ENCODE measurements at places on chromosomes 3 and 15. TPM values are rescaled to one million over a fixed set of nuclear protein-coding genes. Genes with fewer than 3 reads are reported as not detected.

A4GNT gene
- total RNA-seq: not detected

GRCh38 chr15:94834000-94834399 is 602.6 kb downstream of the MCTP2 start:
- H3K4me3 ChIP-seq: no peak overlapping the region
- no peak for DNase-seq
- H3K27me3 ChIP-seq: no peaks in the 10 kb centered on the region

DNA sequence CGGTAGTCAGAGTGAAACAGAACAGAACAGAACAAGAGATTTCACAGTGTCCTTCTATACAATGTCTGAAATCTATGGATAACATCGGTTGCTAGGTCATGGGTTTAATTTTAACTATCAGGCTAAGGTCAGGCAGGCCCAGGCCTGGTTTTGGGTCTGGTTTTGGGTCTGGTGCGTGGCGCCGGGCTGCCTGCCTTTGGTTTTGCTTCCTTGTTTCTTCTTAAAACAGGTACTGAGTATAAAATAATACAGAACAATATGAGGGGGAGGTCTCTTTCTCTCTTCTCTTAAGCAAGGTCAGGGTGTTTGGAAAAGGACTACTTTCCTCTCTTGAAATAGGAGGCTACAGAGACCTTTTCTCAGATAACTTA is 1.4 kb downstream of the AEN start:
- H3K27ac ChIP-seq: peak overlapping the region; percentile 91
- no peaks in the 10 kb centered on the region for H3K27me3 ChIP-seq
- H3K4me3 ChIP-seq: peak overlapping the region; percentile 94
- peaks cover 50% of the 10 kb centered on the region for H3K36me3 ChIP-seq
- peaks cover 53% of the 10 kb centered on the region for H3K4me1 ChIP-seq

COX5A gene
- total RNA-seq: 317 TPM

DNA sequence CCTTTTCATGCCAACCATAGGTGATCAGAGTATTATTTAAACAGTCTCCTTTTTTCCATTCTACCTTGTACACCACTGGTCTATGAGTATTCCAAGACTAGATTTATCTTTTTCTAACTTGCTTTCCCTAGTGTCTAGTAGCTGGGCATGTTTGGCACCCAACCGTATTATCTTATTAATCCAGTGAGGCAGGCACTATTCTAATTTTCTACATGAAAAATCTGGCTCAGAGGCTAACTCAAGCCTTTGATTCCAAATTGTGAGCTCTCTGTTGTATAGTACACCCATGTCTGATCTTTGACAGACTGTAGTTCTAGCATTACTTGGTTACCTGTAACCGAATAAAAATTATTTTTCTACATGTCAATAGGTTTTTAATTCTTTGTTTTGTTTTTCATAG is 76.7 kb upstream of the PLXND1 start:
- H3K27ac ChIP-seq: no peak overlapping the region
- H3K36me3 ChIP-seq: no peaks in the 10 kb centered on the region
- H3K4me3 ChIP-seq: no peak overlapping the region
- no peaks in the 10 kb centered on the region for H3K4me1 ChIP-seq

DNA sequence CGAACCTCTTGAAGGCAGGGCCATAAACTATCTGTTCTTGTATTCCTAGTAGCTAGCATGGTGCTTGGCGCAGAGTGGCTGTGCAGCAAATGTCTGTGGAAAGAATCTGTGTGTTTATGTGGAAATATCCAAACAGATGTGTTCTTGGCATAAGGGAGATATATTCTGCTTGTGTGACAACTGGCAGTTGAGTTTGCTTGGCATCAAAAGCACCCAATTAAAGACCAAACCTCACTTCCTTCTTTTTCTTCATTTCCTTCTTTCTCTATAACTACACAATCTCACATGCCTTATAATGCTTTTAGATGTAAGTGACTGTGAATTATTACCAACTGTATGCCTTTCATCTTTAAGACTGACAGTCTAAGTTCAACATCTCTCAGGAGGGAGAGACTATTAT is 296.5 kb downstream of the SLC9A9 start:
- H3K36me3 ChIP-seq: peaks cover 11% of the 10 kb centered on the region
- H3K4me3 ChIP-seq: no peak overlapping the region
- DNase-seq: no peak
- no peaks in the 10 kb centered on the region for H3K27me3 ChIP-seq
- no peaks in the 10 kb centered on the region for H3K4me1 ChIP-seq
- H3K27ac ChIP-seq: no peak overlapping the region

DNA sequence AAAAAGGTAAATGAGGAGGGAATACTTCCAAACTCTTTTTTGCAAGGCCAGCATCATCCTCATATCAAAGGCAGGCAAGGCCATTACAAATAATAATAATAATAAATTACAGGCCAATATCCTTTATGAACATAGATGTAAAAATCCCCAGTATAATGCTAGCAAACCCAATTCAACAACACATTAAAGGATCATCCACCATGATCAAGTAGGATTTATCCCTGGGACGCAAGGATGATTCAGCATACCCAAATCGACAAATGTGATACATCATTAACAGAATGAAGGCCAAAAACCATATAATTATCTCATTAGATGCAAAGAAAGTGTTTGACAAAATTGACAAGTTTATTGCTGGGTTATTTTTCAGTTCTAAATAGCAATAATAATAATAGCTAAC is 53.6 kb downstream of the GHSR start:
- no peaks in the 10 kb centered on the region for H3K4me1 ChIP-seq
- no peak for DNase-seq
- H3K36me3 ChIP-seq: peaks cover 4% of the 10 kb centered on the region
- H3K27me3 ChIP-seq: no peaks in the 10 kb centered on the region

GRCh38 chr3:125087768-125088391 is 32.1 kb upstream of the HEG1 start:
- no peak overlapping the region for H3K27ac ChIP-seq
- peaks cover 5% of the 10 kb centered on the region for H3K4me1 ChIP-seq
- no peaks in the 10 kb centered on the region for H3K36me3 ChIP-seq

GOLGA6D gene
- total RNA-seq: not detected

- H3K4me1 ChIP-seq: no peaks in the 10 kb centered on the region
- peak; percentile 40 for DNase-seq
- H3K36me3 ChIP-seq: no peaks in the 10 kb centered on the region
- H3K4me3 ChIP-seq: no peak overlapping the region
- H3K27me3 ChIP-seq: peaks cover 9% of the 10 kb centered on the region
These were observed 144.3 kb downstream of the OPA1 start for GRCh38 chr3:193737191-193737751.

- H3K27ac ChIP-seq: peak overlapping the region; percentile 99
- peaks cover 6% of the 10 kb centered on the region for H3K36me3 ChIP-seq
- DNase-seq: peak; percentile 96
- H3K4me1 ChIP-seq: peaks cover 37% of the 10 kb centered on the region
These were observed 924 bp upstream of the SIN3A start for GRCh38 chr15:75452364-75452864.

MEIS2 gene
- total RNA-seq: not detected

CAMKV gene
- total RNA-seq: 1.2 TPM

- no peaks in the 10 kb centered on the region for H3K27me3 ChIP-seq
- no peaks in the 10 kb centered on the region for H3K36me3 ChIP-seq
- H3K4me1 ChIP-seq: no peaks in the 10 kb centered on the region
- DNase-seq: no peak
These were observed 33.9 kb upstream of the CHRM5 start for GRCh38 chr15:33934396-33934795.

GRCh38 chr3:193638833-193639232 is 45.8 kb downstream of the OPA1 start:
- H3K27ac ChIP-seq: no peak overlapping the region
- no peak for DNase-seq
- no peak overlapping the region for H3K4me3 ChIP-seq
- H3K27me3 ChIP-seq: no peaks in the 10 kb centered on the region
- H3K36me3 ChIP-seq: peaks cover 23% of the 10 kb centered on the region
- no peaks in the 10 kb centered on the region for H3K4me1 ChIP-seq

Measured in activated CD4-positive, alpha-beta T cell treated with anti-CD3 and anti-CD28 coated beads, Interleukin-2, amount 10 ng/mL, durations not matched to agents 24 days and 14 days (primary cell).